G401 (cell line): ENCODE measurements at places on chromosomes 1 and 21. TPM values are rescaled to one million over a fixed set of nuclear protein-coding genes. Genes with fewer than 3 reads are reported as not detected.

GPR37L1 gene
- not detected in 2 replicates for total RNA-seq

CR1L gene
- not detected in 2 replicates for total RNA-seq

TNFSF18 gene
- total RNA-seq = not detected in 2 replicates

RAB25 gene
- not detected in 2 replicates for total RNA-seq

TFF3 gene
- total RNA-seq = not detected in 2 replicates

ARPC5 gene
- total RNA-seq = 81.4 and 155 TPM in 2 replicates

TSPEAR gene
- not detected in 2 replicates for total RNA-seq

ELF3 gene
- total RNA-seq = 3.4 and 3.8 TPM in 2 replicates

PPM1J gene
- 10.1 and 13.2 TPM in 2 replicates for total RNA-seq

NEK2 gene
- total RNA-seq = 38.2 and 42.5 TPM in 2 replicates

PYHIN1 gene
- not detected in 2 replicates for total RNA-seq

HPDL gene
- not detected in 2 replicates for total RNA-seq

PRRX1 gene
- 1.8 and 2.6 TPM in 2 replicates for total RNA-seq

TMEM61 gene
- total RNA-seq = not detected in 2 replicates

ORC1 gene
- 23.9 and 37.5 TPM in 2 replicates for total RNA-seq

CREG1 gene
- total RNA-seq = 1,472 and 1,526 TPM in 2 replicates

DPH5 gene
- 42.5 and 80.4 TPM in 2 replicates for total RNA-seq

GBP6 gene
- not detected in 2 replicates for total RNA-seq

LRRC3 gene
- 0.55 and 2.3 TPM in 2 replicates for total RNA-seq

ZNF678 gene
- total RNA-seq = 8.6 and 19.3 TPM in 2 replicates

CLDN14 gene
- total RNA-seq = not detected in 2 replicates

HCRTR1 gene
- 2.0 and 4.2 TPM in 2 replicates for total RNA-seq

PTCH2 gene
- total RNA-seq = 0.18 and 0.27 TPM in 2 replicates

PRDM16 gene
- total RNA-seq = 2.8 and 5.0 TPM in 2 replicates

LENEP gene
- total RNA-seq = 0.74 TPM in 1 of 2 replicates, not detected in the other

WNT4 gene
- total RNA-seq = 0.27 and 0.86 TPM in 2 replicates

DCDC2B gene
- not detected in 2 replicates for total RNA-seq

GLMP gene
- total RNA-seq = 0.92 and 3.3 TPM in 2 replicates

OR11L1 gene
- not detected in 2 replicates for total RNA-seq

SLAMF6 gene
- not detected in 2 replicates for total RNA-seq

RGS13 gene
- not detected in 2 replicates for total RNA-seq

FCN3 gene
- not detected in 2 replicates for total RNA-seq

CLDN19 gene
- 0.03 TPM in 1 of 2 replicates, not detected in the other for total RNA-seq

TSPAN1 gene
- 5.9 TPM in 1 of 2 replicates, not detected in the other for total RNA-seq

C21orf91 gene
- 1.2 and 1.8 TPM in 2 replicates for total RNA-seq

DISC1 gene
- 3.1 and 6.1 TPM in 2 replicates for total RNA-seq
